Stimulated activated CD4-positive, alpha-beta T cell treated with anti-CD3 and anti-CD28 coated beads, Interleukin-12 subunit alpha, Interleukin-12 subunit beta, amount 100 ng/mL, for 24 hours (primary cell): ENCODE measurements at places on chromosomes 5 and 9.

GRCh38 chr9:80500300-80500699 lies 928.5 kb downstream of the TLE4 start:
- DNase-seq: no peak

DNA sequence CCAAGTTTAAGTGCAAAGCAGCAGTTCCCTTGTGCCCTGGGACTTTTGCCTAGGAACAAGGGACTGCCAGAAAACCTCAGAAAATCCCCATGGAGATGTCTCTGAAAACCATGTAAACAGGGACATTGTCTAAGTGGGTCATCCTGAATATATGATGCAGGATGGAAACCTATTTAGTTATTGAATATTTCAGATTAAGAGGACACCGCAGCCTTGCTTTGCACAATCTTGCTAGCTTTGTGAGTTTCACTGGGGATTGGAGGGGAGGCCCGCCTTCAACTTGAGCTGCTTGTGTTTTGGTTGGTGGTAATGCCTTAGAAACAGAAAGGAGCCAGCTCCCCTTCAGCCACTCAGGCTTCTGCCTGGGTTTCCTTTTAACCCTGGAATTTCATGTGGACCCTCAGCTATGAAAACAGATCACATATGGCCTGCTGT lies 112.8 kb downstream of the C9orf152 start:
- DNase-seq: no peak

- no peak for DNase-seq
These were observed 271.1 kb upstream of the IRX4 start for GRCh38 chr5:2153802-2154201.

DNA sequence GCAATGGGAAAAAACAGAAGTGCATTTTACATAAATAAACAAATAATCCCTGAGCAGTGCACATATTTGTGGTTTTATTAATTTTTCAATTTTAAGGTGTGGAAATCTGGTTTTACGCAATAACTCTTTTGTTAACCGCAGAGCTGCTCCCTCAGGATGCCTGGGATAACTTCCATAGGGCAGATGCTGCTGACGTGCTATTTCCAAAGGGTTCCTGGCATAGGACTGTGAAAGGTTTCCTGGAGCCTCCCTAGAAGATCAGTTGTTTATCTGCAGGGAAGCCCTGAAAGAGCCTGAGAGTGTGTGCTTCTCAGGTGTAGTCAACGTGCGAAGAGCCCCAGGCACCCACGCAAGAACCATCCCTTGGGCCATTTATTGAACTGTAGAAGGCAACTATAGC lies 443.5 kb downstream of the PLK2 start:
- no peak for DNase-seq

DNA sequence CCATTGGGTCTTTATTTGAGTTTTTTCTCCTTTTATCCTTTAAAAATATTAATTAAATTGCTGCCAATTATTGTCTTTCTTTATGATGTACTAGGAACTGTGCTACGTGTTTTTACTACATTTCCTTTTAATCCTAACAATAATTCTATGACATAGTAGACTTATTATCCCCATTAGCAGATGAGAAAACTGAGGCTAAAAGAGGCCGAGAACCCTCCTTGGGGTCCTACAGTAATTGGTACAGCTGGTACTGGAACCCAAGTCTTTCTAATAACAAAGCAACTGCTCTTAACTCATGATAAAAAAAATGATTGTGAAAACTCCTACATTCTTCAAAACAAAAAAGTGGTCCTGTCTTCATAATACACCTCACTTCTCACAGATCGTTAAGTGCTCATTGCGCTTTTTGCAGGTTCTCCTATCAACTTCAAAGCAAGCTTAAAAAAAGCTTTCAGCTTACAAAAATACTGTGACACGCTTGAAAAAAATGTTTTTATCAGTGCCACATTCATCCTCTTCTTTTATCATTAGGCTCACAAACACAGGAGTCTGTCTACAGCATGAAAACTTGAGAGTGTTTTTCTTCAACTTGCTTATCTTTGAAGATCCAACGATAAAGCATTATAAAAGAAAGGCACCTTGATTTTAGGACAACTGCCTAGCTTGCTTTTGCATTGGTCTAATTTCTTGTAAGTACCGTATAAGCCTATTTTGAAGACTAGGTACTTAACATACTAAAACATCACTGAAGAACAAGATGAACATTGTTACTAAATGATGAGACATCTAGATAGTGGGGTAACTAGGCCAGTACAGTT lies 32.4 kb downstream of the FYB1 start:
- no peak for DNase-seq

- no peak for DNase-seq
These were observed 231.8 kb downstream of the DRD1 start for GRCh38 chr5:175211956-175212756.

DNA sequence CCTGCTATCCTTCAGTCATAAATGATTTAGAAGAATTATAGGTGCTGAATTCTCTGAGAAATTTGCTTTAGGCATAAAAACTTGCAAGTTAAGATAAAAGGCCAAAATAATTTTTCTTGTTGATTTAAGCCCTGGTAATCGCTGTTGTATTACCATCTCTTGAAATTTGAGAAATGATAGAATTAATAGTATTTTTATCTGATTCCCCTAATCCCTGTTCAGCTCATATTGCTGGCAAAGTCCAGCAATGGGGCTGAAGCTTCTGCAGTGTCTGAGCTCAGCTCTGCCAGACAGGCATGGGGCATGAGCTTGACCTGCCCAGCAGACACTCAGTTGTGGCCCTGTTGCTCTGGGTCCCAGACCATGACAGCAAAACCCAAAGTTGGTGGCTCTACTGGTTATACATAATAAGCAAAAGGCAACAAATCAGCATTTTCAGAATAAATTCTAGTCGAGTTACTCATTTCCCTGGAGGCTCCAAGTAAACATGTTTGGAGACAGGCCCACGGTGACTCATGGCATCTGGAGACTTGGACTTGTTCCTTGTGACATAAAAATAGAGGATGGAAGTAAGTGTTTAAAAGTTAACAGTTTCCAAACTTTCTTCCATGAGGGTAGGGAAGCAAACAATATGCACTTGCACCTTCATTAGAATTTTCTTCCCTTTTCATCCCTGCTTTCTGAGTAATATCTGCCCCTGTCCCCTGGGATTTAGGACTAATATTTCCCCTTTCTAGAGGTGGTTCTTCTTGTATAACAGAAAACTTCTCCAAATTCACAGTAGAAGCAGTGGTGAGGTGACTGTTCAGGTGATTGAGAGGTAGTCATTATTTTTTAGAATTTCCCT lies 60.2 kb upstream of the SLC2A8 start:
- DNase-seq: no peak

GRCh38 chr5:1007221-1007680 lies 1.4 kb upstream of the NKD2 start:
- no peak for DNase-seq

DNA sequence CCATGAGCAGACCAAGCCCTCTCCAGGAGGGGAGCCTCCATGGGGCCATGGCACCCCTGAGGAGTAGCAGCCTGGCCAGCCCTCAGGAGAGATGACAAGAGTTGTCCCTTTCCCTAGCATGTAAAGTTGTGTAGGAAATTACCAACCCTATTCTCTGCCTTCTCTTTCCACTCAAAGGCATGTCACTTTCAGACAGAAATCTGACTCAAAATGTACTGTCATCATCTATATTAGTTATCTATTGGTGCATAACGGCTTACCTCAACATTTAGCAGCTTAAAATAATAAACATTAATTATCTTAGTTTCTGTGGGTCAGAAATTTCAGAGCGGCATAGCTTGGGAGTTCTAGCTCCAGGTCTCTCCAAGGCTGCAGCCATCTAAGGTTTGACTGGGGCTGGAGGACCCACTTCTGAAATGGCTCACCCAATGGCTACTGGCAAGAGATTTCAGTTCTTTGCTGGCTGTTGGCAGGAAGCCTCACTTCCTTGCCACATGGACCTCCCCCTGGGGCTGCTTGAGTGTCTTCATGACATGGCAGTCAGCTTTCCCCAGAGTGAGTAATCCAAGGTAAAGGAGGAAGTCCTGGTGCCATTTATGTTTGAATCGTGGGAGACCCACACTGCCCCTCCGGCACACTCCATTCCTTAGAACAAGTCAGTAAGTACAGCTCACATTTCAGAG lies 632.3 kb downstream of the CCDC171 start:
- no peak for DNase-seq

GRCh38 chr9:92637326-92637725 lies 32.6 kb downstream of the IPPK start:
- DNase-seq: no peak

DNA sequence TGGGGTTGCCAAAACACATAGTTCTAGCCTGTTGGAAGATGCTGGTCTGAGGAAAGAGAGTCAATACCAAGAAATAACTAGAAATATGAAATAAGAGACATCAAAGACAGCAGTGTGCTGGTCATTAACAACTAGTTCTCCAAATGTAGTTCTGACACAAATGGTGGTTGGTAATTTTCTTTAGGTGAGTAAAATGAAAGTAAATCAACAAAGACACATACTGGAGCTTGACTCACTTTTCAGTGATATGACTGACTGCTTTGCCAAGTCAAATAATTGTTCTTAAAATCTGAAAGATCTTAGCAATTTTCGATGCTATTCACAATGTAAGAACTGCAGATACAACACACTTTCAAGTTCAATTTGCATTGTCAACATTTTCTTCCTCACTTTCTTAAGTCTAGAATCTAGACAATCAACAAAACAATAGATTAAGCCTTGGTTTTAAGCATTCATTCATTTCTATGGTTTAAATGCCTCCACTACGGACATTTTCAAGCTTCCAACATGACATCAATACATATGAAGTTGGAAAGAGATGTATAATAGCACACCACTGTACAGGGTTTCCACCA lies 166.8 kb upstream of the MAP3K1 start:
- no peak for DNase-seq
